Activated CD4-positive, alpha-beta memory T cell treated with anti-CD3 and anti-CD28 coated beads for 36 hours (primary cell): ENCODE measurements at places on chromosomes 6 and 20. TPM values are rescaled to one million over a fixed set of nuclear protein-coding genes. Genes with fewer than 3 reads are reported as not detected.

RTF2 gene
- total RNA-seq: 81.8 TPM

- H3K4me1 ChIP-seq: peaks cover 9% of the 10 kb centered on the region
- no peaks in the 10 kb centered on the region for H3K36me3 ChIP-seq
- H3K27me3 ChIP-seq: no peaks in the 10 kb centered on the region
- DNase-seq: no peak
- H3K27ac ChIP-seq: no peak overlapping the region
Observed at GRCh38 chr6:3997177-3997770, 81.7 kb downstream of the FAM217A start.

PRSS35 gene
- total RNA-seq: not detected

DNA sequence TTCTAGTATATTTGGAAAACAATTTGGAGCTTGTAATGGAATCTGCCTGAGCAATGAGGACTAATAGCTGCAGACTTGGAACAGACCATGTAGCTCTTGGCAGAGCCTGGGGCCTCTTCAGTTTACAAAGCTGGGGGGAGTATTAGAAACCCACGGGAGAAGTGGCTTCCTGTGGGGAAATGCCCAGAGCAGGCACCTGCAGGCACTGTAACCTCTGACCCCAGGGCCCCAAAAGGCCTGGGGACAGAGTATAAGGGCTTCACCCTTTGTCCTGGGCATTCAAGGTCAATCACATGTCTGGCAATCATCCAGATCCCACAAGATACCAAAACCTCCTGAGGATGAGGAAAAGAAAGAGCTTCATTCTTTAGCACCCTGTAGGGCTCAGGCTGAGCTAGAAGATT, 19.4 kb downstream of the PKIG start:
- no peak overlapping the region for H3K4me3 ChIP-seq
- no peak overlapping the region for H3K27ac ChIP-seq
- no peak for DNase-seq
- no peaks in the 10 kb centered on the region for H3K36me3 ChIP-seq
- peaks cover 7% of the 10 kb centered on the region for H3K4me1 ChIP-seq

- no peak overlapping the region for H3K4me3 ChIP-seq
- H3K36me3 ChIP-seq: no peaks in the 10 kb centered on the region
- H3K4me1 ChIP-seq: no peaks in the 10 kb centered on the region
- DNase-seq: no peak
Observed at GRCh38 chr6:16064671-16065072, 64.2 kb upstream of the MYLIP start.

- H3K27me3 ChIP-seq: no peaks in the 10 kb centered on the region
- H3K36me3 ChIP-seq: peaks cover 11% of the 10 kb centered on the region
- no peak for DNase-seq
- peaks cover 16% of the 10 kb centered on the region for H3K4me1 ChIP-seq
Observed at GRCh38 chr6:33714385-33715040, 3.0 kb upstream of the UQCC2 start.

- no peaks in the 10 kb centered on the region for H3K36me3 ChIP-seq
- DNase-seq: no peak
- peaks cover 6% of the 10 kb centered on the region for H3K27me3 ChIP-seq
- no peaks in the 10 kb centered on the region for H3K4me1 ChIP-seq
- no peak overlapping the region for H3K4me3 ChIP-seq
Observed at GRCh38 chr6:7341989-7342742, 29.2 kb upstream of the SSR1 start.

- no peaks in the 10 kb centered on the region for H3K27me3 ChIP-seq
- H3K27ac ChIP-seq: peak overlapping the region; percentile 80
- H3K36me3 ChIP-seq: no peaks in the 10 kb centered on the region
Observed at GRCh38 chr6:143538374-143538773, 26.9 kb upstream of the FUCA2 start.

- DNase-seq: peak; percentile 59
- H3K27me3 ChIP-seq: no peaks in the 10 kb centered on the region
- H3K4me3 ChIP-seq: peak overlapping the region; percentile 96
- peaks cover 14% of the 10 kb centered on the region for H3K36me3 ChIP-seq
- peaks cover 23% of the 10 kb centered on the region for H3K4me1 ChIP-seq
- peak overlapping the region; percentile 89 for H3K27ac ChIP-seq
Observed at GRCh38 chr6:32194825-32195651, 2.6 kb upstream of the GPSM3 start.

SLC22A3 gene
- total RNA-seq: not detected

BACH2 gene
- total RNA-seq: 49.2 TPM

- H3K4me3 ChIP-seq: no peak overlapping the region
- no peaks in the 10 kb centered on the region for H3K4me1 ChIP-seq
- DNase-seq: no peak
- no peaks in the 10 kb centered on the region for H3K36me3 ChIP-seq
- H3K27me3 ChIP-seq: peaks cover 19% of the 10 kb centered on the region
Observed at GRCh38 chr20:10653599-10654249, 20.1 kb downstream of the JAG1 start.
